ENCODE measurements at places on chromosomes 5 and 9. TPM values are rescaled to one million over a fixed set of nuclear protein-coding genes. Genes with fewer than 3 reads are reported as not detected.

DNA sequence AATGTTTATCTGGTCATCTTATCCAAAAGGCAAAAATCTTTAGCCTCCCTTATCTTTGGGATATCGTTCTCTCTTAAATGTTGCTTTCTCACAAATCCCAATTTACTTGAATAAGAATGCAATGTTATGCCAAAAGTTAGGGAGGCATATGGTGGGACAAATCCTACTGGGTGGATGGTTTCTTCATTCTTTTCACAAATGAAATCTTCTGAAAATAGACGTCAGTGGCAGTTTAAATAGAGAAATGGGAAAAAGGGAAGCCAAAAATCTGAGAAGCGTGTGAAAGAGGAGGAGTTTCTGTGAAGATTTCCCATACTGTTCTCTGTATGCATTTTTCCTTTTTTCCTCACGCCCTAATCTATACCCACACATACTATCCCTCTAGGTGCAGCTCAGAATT, 2.5 kb upstream of the PCDHAC1 start:
- no peaks in the 10 kb centered on the region for H3K36me3 ChIP-seq
- H3K27ac ChIP-seq: no peak overlapping the region
- H3K27me3 ChIP-seq: peaks cover 15% of the 10 kb centered on the region
- no peak overlapping the region for H3K4me3 ChIP-seq
- H3K4me1 ChIP-seq: no peaks in the 10 kb centered on the region
- DNase-seq: no peak

- no peaks in the 10 kb centered on the region for H3K36me3 ChIP-seq
- H3K27me3 ChIP-seq: peaks cover 8% of the 10 kb centered on the region
- no peak overlapping the region for H3K4me3 ChIP-seq
- no peak overlapping the region for H3K27ac ChIP-seq
Measured at GRCh38 chr5:171268700-171269620, 40.1 kb upstream of the TLX3 start.

DNA sequence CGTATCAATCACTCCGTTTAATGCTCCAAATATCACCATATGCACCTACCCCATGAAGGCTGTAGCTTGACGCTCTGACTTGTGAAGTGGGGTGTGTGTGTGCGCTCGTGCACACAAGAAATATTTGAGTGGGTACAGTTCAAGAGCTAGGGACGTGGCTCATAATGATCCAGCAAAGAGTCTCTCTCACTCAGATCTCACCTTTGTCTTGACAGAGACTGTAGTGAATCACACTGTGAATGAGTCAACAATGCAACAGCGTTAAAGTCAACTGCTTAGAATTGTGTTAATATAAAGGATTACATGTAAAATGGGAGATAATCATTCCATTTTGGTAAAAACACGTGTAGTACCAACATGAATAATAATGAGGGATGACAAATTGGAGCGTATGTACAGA, 119.4 kb downstream of the MED27 start:
- peaks cover 8% of the 10 kb centered on the region for H3K36me3 ChIP-seq
- DNase-seq: no peak
- H3K27ac ChIP-seq: no peak overlapping the region
- no peaks in the 10 kb centered on the region for H3K4me1 ChIP-seq

SCGB3A1 gene
- total RNA-seq: not detected

GRCh38 chr9:90000925-90001324, 396.1 kb downstream of the GADD45G start:
- no peaks in the 10 kb centered on the region for H3K36me3 ChIP-seq
- DNase-seq: no peak
- H3K4me3 ChIP-seq: no peak overlapping the region
- peaks cover 34% of the 10 kb centered on the region for H3K4me1 ChIP-seq
- peaks cover 7% of the 10 kb centered on the region for H3K27me3 ChIP-seq
- H3K27ac ChIP-seq: peak overlapping the region; percentile 38

DNA sequence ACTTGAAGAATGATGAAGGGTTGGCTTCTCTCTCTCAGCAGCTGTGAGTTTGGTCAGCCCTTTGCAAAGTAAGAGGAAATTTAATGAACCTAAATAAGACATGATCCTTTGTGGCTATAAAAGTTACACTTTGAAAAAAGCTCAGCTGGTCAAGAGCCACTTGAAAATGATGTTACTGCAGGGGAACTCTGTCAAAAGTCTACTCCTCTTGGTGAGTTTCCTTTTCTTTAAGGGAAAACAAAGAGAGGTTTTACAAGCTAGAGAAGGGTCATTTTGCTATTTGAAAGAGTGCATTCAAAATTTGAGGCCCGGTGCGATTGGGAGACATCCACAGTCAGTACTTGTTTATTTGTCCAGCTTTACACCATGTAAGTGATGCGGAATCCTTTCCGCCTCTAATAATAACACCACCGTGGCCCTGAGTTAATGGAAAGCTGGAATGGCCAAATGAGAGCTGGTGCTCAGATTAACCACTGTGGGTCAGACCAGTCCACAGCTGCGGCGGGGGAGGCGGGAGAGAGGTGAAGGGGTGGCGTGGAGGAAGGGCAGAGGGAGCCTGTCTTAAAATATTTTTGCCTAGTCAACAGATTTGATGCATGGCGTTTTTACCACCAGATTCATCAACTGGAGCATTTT, 404.0 kb downstream of the TLE4 start:
- no peaks in the 10 kb centered on the region for H3K4me1 ChIP-seq
- H3K27ac ChIP-seq: no peak overlapping the region
- H3K4me3 ChIP-seq: no peak overlapping the region
- no peaks in the 10 kb centered on the region for H3K36me3 ChIP-seq
- no peaks in the 10 kb centered on the region for H3K27me3 ChIP-seq

GRCh38 chr5:40033009-40033408, 608.2 kb upstream of the DAB2 start:
- no peak for DNase-seq
- H3K27ac ChIP-seq: no peak overlapping the region
- no peak overlapping the region for H3K4me3 ChIP-seq
- peaks cover 8% of the 10 kb centered on the region for H3K4me1 ChIP-seq

CATSPER3 gene
- 0.34 TPM for total RNA-seq

GRCh38 chr5:83721953-83722901, 1.6 kb upstream of the HAPLN1 start:
- H3K36me3 ChIP-seq: no peaks in the 10 kb centered on the region
- H3K27me3 ChIP-seq: peaks cover 50% of the 10 kb centered on the region
- H3K27ac ChIP-seq: no peak overlapping the region
- peak overlapping the region; percentile 10 for H3K4me3 ChIP-seq

GRCh38 chr5:167570431-167570830, 721.0 kb upstream of the WWC1 start:
- H3K27ac ChIP-seq: no peak overlapping the region
- peaks cover 17% of the 10 kb centered on the region for H3K27me3 ChIP-seq
- no peak for DNase-seq
- H3K4me3 ChIP-seq: no peak overlapping the region

GRCh38 chr5:119852140-119852539, 222.8 kb downstream of the FAM170A start:
- no peaks in the 10 kb centered on the region for H3K36me3 ChIP-seq
- H3K4me1 ChIP-seq: no peaks in the 10 kb centered on the region
- no peak overlapping the region for H3K27ac ChIP-seq
- no peak for DNase-seq
- no peak overlapping the region for H3K4me3 ChIP-seq
- H3K27me3 ChIP-seq: no peaks in the 10 kb centered on the region

TMEM215 gene
- total RNA-seq: not detected

PKD2L2 gene
- not detected for total RNA-seq

FOXD4 gene
- total RNA-seq: not detected

- H3K4me1 ChIP-seq: peaks cover 33% of the 10 kb centered on the region
- H3K27ac ChIP-seq: no peak overlapping the region
- peaks cover 34% of the 10 kb centered on the region for H3K36me3 ChIP-seq
- no peak overlapping the region for H3K4me3 ChIP-seq
Measured at GRCh38 chr9:112489039-112489546, 2.5 kb downstream of the KIAA1958 start.

DNA sequence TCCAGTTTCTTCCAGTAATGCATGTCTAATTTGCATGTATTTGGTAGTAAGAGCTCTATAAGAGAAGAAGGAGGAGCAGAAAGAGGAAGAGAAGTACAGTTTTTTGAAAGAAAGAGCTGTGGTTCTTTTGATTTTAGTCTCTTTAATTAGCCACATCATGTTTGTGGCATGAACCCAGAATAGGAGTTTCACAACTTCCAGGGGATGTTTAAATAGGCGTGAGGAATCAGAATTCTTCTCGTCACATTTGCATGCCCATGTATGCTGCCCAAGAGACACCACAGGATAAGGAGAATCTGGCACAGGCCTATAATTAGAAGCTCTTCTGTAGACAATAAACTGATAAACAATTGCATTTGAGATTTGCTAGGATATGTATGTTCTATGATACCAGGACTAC, 78.7 kb downstream of the GAS1 start:
- no peaks in the 10 kb centered on the region for H3K36me3 ChIP-seq
- H3K27me3 ChIP-seq: no peaks in the 10 kb centered on the region
- H3K27ac ChIP-seq: no peak overlapping the region
- H3K4me1 ChIP-seq: no peaks in the 10 kb centered on the region
- no peak overlapping the region for H3K4me3 ChIP-seq
